ENCODE measurements at places on chromosomes 11 and 22.

DNA sequence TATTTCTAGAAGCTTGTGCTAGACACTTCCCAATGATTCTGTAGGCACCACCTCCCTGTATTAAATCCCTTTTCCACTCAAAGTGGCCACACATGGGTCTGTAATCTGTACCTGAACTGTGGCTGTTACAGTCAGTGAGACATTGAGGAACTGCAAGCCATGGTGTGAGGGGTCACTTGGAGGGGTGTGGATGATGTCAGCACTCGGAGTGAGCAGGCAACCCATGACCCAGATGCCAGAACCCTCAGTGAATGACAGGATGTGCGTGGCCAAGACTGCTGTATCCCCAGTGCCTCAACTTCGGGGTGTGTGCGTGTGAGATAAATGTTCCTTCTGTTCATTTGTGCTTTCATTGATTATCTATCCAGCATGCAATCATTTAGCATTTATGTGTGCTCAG lies 14.7 kb upstream of the SHANK3 start:
- DNase-seq = no peak

- no peak for DNase-seq
Observed at GRCh38 chr11:123718469-123718868, 23.0 kb downstream of the ZNF202 start.

GRCh38 chr11:96538622-96539021 lies 148.8 kb downstream of the JRKL start:
- DNase-seq = no peak

- DNase-seq = no peak
Observed at GRCh38 chr11:69664901-69665300, 10.3 kb downstream of the LTO1 start.

DNA sequence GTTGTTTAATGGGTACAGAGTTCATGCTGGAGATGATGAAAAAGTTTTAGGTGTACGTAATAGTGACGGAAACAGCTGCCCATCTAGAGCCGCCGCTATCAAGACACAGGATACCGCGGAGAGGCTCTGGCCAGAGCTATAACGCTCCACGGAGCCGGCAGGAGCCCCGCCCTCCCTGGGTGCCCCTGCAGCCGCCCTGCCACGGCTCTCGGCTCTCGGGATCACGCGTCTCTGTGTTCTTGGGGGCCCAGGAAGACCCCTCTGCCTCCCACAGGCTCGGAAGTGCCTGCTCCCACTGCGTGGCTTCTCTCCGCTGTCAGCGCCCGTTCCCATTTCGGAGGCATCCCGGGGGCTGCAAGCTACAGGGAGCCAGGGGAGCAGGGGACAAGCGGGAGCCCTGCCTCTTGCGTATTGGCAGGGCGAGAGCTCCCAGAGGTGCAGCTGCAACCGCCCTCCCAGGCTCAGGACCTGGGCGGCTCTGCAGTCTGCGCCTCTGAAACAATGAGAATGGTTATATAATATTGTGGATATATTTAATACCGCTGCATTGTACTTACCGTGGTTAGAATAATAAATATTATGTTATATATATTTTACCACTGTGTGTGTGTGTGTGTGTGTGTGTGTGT lies 13.7 kb downstream of the GLYATL2 start:
- no peak for DNase-seq

- no peak for DNase-seq
Observed at GRCh38 chr11:8056810-8057463, 24.1 kb upstream of the TUB start.

- no peak for DNase-seq
Observed at GRCh38 chr11:77080643-77081210, 14.0 kb downstream of the CAPN5 start.
